Naive B cell (primary cell): ENCODE measurements at places on chromosomes 4 and X. TPM values are rescaled to one million over a fixed set of nuclear protein-coding genes. Genes with fewer than 3 reads are reported as not detected.

GRCh38 chr4:1364217-1364616, 17.2 kb downstream of the UVSSA start:
- DNase-seq, result no peak

DNA sequence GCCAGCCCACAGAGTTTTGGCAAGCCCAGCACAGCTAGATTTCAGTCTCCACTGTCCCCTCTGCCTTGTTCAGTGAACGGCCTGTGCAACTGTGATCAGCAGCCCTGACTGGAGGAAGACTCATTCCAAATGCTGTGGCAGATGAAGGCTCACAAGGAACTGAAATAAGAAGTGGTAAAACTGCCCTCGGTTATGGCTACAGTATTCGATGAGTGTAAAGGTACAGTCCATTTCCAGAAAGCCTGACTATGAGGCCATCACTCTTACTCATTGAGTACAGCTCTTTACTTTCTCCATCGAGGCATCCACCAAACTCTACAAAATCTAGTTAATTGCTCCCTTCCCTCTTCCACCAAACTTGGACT, 69.1 kb downstream of the RHOH start:
- DNase-seq, result no peak

- DNase-seq, result no peak
Measured at GRCh38 chr4:5711479-5712184, 631 bp downstream of the EVC start.

- no peak for DNase-seq
Measured at GRCh38 chrX:110338935-110339334, 19.7 kb upstream of the RTL9 start.

Gene GPRASP2
- 0.48 TPM for polyA plus RNA-seq
